Fibroblast of skin of right biceps (primary cell): ENCODE measurements at places on chromosomes 6 and 20.

- DNase-seq = no peak
These were observed 98.8 kb downstream of the YTHDF1 start for GRCh38 chr20:63117151-63117550.

DNA sequence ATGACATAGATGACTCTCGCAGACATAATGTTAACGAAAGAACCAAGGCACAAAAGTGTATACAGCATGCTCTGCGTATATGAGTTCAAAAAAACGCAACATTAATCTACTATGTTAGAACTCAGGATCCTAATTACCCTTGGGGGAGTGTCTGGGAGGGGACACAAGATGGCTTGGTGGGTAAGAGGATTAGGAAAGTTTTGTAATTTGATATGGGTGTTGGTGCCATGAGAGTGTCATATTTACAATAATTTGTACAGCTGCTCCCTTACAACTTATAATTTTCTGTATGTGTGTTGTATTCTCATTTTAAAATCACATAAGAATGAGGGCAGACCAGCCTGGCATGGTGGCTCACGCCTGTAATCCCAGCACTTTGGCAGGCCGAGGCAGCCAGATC is 38.6 kb downstream of the TFEB start:
- DNase-seq = no peak

- peak; percentile 22 for DNase-seq
These were observed 225.7 kb downstream of the UST start for GRCh38 chr6:148972481-148972880.

GRCh38 chr6:149766156-149766769 is 16.7 kb downstream of the PCMT1 start:
- DNase-seq = peak; percentile 68

DNA sequence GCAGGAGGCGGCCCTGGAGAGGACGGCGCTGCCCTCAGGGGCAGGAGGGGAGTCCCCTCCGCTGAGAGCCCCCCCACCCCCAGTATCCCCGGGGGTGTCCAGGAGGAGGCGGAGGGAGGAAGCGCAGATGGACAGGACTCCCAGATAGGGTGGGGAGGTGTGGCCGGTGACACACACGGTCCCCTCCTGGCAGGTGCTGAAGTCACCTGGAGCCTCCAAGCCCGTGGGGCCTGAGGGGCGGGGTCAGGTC is 1.4 kb downstream of the STMN3 start:
- no peak for DNase-seq

- no peak for DNase-seq
These were observed 97.1 kb upstream of the KCNK16 start for GRCh38 chr6:39419607-39420006.

GRCh38 chr6:35486005-35486925 is 10.6 kb downstream of the TEAD3 start:
- no peak for DNase-seq

- DNase-seq = no peak
These were observed 13.2 kb upstream of the APCDD1L start for GRCh38 chr20:58528412-58528811.

DNA sequence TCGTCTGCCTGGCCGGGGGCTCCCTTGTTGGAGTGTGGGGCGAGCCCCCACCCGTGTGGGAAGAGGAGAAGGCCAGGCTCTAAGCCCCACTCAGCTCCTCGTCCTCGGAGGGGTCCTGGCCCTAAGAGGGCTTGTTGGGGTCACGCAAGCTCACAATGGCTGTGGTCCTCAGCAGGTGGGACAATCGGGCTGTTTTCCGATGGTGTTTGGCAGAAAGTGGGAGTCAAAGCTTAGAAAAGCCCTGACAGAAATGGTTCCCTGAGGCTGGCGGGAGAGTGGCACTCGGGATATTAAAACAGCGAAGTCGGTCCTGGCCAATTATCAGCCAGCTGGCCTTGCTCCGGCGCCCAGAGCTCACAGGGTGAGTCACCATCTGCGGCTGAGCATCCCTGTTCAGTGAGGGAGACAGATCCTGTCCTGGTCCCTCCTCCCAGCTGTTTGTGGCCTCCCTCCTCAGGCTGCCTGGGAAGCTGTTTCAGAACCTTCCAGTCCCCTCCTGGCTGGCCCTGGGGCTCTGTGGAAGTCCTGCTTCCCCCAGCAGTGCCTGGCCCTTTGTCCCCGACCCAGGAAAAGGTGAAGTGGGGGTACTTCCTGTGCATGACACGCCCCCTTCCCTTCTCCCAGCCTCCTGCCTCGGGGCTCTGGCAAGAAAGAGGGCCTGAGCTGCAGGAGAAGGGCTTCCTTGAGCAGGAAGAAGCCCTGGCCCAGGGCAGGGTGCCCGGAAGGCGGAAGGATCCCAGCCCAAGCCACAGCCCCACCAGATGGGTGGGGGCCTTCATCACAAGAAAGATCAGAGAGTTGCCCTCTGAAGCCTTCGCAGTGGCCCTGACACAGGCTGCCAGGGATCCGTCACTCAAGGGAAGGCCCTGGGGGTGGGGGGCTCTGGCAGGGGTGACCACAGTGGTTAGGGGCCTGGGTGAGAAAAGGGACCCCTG is 53.6 kb upstream of the BHLHE23 start:
- peak; percentile 11 for DNase-seq

DNA sequence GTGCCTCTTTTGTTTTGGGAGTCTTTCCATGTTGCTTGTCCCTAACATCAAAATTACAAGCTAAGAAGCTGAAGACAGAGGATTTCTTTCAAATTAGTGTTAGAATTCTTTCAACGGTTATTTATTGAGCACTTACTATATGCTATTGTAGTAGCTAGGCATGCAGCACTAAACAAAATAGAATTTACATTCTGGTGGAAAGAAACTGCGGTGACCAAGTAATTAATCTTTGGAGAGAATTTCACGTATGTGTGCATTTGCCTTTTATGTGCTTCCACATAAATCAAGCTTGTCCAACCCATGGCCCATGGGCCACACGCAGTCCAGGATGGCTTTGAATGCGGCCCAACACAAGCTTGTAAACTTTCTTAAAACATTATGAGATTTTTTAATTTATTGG is 33.0 kb upstream of the DUSP22 start:
- DNase-seq = no peak

GRCh38 chr6:80329496-80329895 is 223.0 kb downstream of the BCKDHB start:
- DNase-seq = no peak

- no peak for DNase-seq
These were observed 207.6 kb upstream of the MYLIP start for GRCh38 chr6:15921243-15921642.

DNA sequence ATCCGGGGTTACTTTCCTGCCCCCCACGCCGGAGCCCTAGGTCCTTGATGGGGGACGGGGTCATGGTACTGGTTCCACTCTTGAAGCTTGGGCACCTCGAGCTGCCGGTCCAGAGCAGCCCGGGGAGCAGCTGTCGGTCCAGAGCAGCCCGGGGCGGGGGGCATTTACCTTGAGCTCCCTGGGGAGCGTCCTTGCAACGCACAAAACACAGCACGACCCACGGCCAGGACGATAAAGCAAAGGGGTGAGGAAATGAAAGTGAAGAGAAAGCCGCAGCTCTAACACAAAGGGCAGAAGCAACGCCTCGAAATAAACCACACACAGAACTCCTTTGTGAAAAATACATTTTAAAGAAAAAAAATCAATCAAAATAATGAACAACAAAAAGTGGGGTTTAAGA is 39.1 kb downstream of the KCNQ2 start:
- DNase-seq = no peak

GRCh38 chr20:40499391-40499790 is 189.6 kb downstream of the MAFB start:
- no peak for DNase-seq

GRCh38 chr6:163579880-163580295 is 165.4 kb downstream of the QKI start:
- DNase-seq = peak; percentile 20

DNA sequence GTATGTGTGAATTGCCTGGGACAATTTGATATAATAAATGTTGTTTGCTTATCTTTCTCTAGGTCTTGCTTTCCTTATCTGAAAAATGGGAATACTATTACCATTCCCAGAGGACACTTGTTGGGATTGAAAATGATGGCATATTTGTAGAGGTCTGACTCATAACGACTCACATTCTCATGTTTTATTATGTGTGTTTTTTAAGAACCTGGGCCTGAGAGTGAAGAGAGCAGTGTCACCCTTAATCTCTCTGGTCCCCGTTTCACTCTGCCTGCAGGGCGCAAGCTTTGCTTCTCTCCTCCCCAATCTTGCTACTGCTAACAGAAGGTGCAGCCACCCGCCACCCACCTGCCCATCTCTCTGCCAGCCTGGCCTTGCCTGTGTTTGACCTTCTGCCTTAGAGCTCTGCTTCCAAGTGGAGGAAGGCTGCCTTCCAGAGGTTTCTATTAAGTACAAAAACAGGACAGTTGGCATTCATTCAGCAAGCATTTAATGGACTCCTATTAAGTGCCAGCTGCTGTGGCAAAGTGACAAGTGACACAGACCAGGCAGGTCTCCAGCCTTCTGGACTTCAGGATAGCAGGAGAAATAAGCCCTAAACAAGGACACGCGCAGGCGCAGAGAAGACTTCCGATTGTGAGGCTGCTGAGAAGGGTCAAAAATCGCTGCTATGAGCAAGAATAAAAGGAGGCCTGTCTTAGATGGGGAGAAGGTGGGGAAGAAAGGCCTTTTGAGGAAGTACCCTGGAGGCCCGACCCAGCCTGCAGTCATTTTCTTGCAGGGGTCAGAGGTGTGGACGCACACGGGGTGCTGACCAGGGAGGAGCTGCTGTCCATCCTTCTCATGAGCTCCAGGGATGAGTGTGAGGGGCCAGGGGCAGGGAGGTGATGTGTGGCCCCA is 112.5 kb downstream of the JPH2 start:
- DNase-seq = peak; percentile 81

GRCh38 chr6:6319952-6320811 is at the start of gene F13A1:
TSS of gene F13A1 (minus strand) at chr6:6320662. CDS start at chr6:6318664, 1,998 bp downstream.
- no peak for DNase-seq

GRCh38 chr6:43634702-43635303 is 837 bp upstream of the MAD2L1BP start:
- DNase-seq = no peak

DNA sequence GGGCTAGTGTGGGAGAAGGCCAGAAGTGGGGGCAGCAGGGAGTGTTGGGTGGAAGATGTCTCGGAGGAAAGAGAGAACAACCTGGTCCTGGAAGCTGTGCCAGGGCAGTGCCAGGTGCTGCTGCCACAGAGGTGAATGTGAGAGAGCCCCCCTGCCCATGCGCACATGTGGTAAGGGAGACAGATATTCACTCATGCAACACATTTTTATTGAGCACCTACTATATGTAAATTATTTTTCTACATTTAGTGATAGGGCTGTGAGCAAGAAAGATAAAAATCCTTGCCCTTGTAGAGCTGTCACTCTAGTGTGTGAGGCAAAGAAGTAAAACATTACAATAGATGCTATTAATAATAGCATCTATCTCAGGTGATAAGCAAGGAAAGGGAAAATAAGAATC is 471 bp downstream of the CLPSL1 start:
- DNase-seq = no peak

DNA sequence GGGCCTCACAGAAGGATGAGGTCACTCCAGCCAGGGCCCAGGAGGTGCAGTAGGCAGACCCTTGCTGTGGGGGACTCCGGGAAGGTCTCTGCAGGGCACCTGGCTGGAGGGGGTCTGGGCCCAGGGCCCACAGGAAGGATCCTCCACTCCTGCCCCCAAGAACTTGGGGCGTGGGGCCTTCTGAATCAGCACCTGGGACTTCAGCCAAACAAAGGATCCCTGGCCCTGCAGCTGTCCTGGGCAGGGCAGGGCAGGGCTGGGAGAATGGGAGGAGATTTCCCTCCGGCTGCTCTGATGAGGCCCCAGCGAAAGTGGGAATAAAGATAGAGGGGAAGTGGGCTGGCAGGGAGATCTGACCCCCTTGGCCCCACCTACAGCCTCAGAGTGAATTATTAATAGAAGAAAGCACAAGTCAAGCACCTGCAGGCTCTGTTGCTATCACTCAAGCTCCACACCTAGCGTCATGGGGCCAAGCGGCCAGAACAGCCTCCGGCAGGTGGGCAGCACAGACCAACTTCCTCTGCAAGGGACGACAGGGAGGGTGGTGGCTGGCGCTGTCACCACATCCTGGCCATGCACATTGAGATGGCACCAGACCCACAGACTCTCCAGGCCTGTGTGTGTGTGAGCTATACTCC is 61.6 kb upstream of the MRPS10 start:
- peak; percentile 27 for DNase-seq
